Esophagus squamous epithelium (tissue), 5 donors: ENCODE measurements at places on chromosomes 3 and 15. TPM values are rescaled to one million over a fixed set of nuclear protein-coding genes. Genes with fewer than 3 reads are reported as not detected.

The MEX3B gene
- total RNA-seq = 0.57 TPM

DNA sequence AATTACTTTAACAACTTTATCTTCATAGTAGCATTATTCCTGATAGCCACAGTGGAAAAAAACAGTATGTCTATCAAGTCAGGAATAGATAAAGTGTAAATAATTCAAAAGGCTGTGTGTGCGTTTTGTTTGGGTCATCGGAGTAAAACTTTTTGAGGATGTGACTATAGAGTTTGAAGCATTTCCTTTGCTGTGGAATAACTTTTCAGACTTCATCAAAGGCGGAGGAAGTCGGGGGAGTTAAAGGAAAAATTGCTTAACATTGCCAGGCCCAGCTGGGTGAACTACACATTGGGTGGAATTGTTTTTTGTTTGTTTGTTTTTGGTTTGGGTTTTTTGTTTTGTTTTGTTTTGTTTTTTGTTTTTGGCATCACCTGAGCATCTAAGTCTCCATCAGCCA lies 70.4 kb upstream of the CRTC3 start:
- H3K4me3 ChIP-seq = no peak overlapping the region
- H3K4me1 ChIP-seq = peaks cover 40% of the 10 kb centered on the region
- DNase-seq = no peak
- no peak overlapping the region for H3K27ac ChIP-seq
- peaks cover 90% of the 10 kb centered on the region for H3K36me3 ChIP-seq
- H3K27me3 ChIP-seq = no peaks in the 10 kb centered on the region

- H3K4me1 ChIP-seq = peaks cover 10% of the 10 kb centered on the region
- DNase-seq = no peak
- H3K27ac ChIP-seq = peak overlapping the region; percentile 60
- H3K4me3 ChIP-seq = no peak overlapping the region
- H3K36me3 ChIP-seq = no peaks in the 10 kb centered on the region
These were observed 145.1 kb downstream of the EPHA6 start for GRCh38 chr3:96959474-96959873.

DNA sequence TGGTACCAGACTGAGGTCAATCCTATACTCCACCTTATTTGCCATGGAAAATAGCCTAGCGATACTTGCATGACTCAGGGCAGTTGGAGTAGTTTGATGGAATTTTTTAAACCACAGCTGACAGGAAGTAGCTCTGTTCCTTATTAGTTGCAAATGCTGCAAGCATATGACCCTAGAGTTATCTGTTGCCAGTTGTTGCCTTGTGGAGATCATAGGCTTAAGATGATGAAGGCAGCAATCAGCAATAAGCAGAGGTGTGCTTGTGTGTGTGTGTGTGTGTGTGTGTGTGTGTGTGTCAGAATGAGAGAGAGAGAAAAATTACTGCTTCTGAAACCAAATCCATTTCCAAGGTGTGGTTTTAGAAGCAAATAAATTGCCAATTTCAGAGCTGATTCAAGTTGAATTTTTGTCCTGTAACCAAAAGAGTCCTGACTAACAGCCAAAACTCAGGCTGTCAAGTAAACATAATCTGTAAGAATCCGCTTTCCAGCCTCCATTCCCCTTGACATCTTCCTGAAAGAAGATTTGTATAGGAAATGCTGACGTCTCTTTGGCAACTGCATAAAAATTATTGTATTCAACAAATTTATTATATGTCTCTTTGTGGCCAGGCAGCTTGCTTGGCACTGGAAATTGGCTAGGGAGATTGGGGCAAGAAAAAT lies 141.2 kb downstream of the SERPINI1 start:
- H3K4me3 ChIP-seq = no peak overlapping the region
- no peak for DNase-seq
- no peaks in the 10 kb centered on the region for H3K27me3 ChIP-seq

- H3K4me1 ChIP-seq = no peaks in the 10 kb centered on the region
- H3K36me3 ChIP-seq = no peaks in the 10 kb centered on the region
- DNase-seq = no peak
- no peaks in the 10 kb centered on the region for H3K27me3 ChIP-seq
These were observed 235.4 kb upstream of the RGMA start for GRCh38 chr15:93324186-93324975.

DNA sequence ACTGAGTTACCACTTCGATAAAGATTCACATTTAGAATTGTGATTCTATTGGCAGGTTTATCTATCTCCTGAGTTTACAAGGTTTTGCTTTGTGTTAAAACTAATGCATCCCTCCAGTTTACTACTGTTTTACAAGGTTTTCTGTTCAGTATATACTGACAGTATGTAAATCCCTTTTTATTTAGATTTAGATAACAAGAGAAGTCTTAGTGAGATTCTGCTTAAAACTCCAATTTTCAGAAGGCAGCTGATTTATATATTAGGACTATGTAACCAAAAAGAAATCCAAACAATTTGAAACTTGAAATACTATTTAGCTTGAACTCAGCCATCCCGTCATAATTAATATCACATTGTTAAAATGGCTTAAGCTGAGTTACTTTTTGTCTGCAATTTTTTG lies 619.2 kb downstream of the NAALADL2 start:
- H3K4me1 ChIP-seq = no peaks in the 10 kb centered on the region
- no peak for DNase-seq
- H3K27me3 ChIP-seq = no peaks in the 10 kb centered on the region

The ANKRD63 gene
- not detected for total RNA-seq

DNA sequence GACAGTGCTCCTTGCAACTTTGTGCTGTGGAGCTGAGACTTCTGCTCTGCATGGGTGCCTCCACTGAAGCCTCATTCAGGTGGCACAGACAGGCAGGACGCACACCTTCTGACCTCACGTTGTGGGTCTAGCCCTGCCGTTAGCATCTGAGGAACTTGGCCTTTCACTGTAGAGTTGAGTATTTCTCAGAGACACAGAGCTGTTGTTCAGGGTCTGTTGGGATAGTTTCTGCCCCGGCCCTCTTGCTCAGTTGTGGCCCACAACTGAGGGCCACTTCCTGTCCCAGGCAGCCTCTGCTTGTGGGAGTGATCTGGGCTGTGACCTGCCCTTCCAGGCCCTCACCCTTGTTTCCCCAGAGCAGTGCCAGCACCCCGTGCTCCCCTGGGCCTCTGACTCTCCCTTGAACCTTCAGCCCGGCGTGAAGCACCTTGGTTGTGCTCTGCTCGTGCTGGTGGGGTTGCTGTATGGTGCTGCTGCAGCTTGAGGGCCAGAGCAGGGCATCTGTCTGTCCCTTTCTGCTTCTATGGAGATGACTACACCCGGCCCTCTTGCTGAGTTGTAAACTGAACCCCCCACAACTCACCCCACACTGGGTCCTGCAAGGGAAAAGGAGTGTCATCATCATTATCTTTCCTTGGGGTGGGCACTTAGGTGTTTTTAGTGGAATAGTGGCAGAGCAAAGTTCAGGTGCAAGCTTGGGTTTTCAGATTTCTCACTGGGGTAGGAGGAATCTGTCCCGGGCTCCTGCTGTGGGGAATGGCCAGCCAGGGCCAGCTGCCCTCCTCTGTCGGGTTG lies 11.7 kb downstream of the BAHD1 start:
- H3K36me3 ChIP-seq = no peaks in the 10 kb centered on the region
- H3K27me3 ChIP-seq = no peaks in the 10 kb centered on the region
- H3K4me3 ChIP-seq = no peak overlapping the region
- DNase-seq = no peak
- H3K27ac ChIP-seq = no peak overlapping the region
- peaks cover 15% of the 10 kb centered on the region for H3K4me1 ChIP-seq

DNA sequence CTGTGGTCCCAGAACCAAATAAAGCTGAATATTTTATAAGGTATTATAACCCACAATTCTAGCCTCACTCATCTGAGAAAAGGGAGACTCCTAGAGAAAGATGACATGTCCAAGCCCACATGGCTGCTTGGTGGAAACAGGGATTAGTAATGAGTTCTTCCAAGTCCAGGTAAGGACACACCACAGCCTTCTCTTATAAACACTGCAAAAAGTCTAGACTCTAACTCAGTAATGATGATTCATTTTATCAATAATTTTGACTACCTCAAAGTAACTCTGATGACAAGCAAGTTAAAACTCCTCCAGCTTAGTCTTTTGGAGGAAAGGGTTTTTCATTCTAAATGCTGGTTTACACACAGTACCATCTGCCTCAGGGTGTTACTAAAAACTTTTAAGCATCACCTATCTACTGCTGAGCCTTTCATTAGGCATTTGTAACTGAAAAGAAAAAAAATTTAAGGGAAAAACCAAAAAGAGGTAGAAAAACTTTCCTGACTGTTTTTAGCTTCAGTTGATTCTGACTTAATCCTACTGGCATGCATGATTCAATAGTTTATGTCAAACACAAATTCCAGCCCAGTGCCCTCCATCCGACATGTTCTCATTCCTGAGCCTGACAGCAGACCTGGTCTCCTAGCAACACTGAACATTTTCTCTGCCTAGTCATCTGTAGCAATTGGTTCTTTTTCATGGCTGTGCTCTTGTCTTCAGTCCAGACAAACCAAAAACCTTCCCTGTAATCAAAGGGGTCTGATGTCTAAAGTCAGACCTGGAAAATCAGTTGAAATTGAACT lies 43.9 kb downstream of the P3H2 start:
- peaks cover 12% of the 10 kb centered on the region for H3K4me1 ChIP-seq
- no peak overlapping the region for H3K4me3 ChIP-seq
- H3K36me3 ChIP-seq = no peaks in the 10 kb centered on the region

GRCh38 chr3:12750658-12751071 lies 8.4 kb downstream of the TMEM40 start:
- H3K4me1 ChIP-seq = peaks cover 60% of the 10 kb centered on the region
- peak overlapping the region; percentile 24 for H3K27ac ChIP-seq
- H3K36me3 ChIP-seq = no peaks in the 10 kb centered on the region

- no peaks in the 10 kb centered on the region for H3K36me3 ChIP-seq
- DNase-seq = no peak
- no peaks in the 10 kb centered on the region for H3K27me3 ChIP-seq
- H3K4me3 ChIP-seq = no peak overlapping the region
- peaks cover 8% of the 10 kb centered on the region for H3K4me1 ChIP-seq
- no peak overlapping the region for H3K27ac ChIP-seq
These were observed 752.1 kb upstream of the ALCAM start for GRCh38 chr3:104614564-104614963.

GRCh38 chr15:47568030-47568429 lies 149.3 kb upstream of the SEMA6D start:
- no peaks in the 10 kb centered on the region for H3K27me3 ChIP-seq
- H3K27ac ChIP-seq = no peak overlapping the region
- H3K4me1 ChIP-seq = no peaks in the 10 kb centered on the region
- DNase-seq = no peak
- H3K36me3 ChIP-seq = no peaks in the 10 kb centered on the region
- no peak overlapping the region for H3K4me3 ChIP-seq

DNA sequence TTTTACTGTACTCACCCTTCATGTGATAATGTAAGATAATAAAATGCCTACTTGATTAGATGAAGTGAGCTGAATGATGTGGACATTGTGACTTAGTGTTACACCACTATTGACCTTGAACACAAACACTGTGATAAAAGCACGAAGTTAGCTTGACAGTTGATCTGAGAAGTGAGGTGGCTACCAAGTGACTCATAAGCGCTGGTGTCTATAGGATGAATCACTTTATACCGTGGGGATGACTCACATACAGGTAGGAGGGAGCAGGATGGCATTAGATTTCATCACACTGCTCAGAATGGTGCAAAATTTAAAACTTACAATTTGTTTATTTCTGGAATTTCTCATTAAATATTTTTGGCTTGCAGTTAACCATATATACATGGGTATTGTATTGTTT lies 174.7 kb upstream of the CNTN3 start:
- no peaks in the 10 kb centered on the region for H3K36me3 ChIP-seq
- H3K4me3 ChIP-seq = no peak overlapping the region
- no peak for DNase-seq
- no peaks in the 10 kb centered on the region for H3K4me1 ChIP-seq
- H3K27ac ChIP-seq = no peak overlapping the region
- no peaks in the 10 kb centered on the region for H3K27me3 ChIP-seq

GRCh38 chr3:40718209-40718608 lies 193.4 kb downstream of the ZNF621 start:
- H3K27ac ChIP-seq = no peak overlapping the region
- no peak overlapping the region for H3K4me3 ChIP-seq
- H3K4me1 ChIP-seq = peaks cover 6% of the 10 kb centered on the region

GRCh38 chr3:58383904-58384303 lies 49.7 kb downstream of the PDHB start:
- H3K27me3 ChIP-seq = no peaks in the 10 kb centered on the region
- H3K27ac ChIP-seq = no peak overlapping the region
- peaks cover 18% of the 10 kb centered on the region for H3K4me1 ChIP-seq
- peaks cover 15% of the 10 kb centered on the region for H3K36me3 ChIP-seq
- no peak for DNase-seq
- H3K4me3 ChIP-seq = no peak overlapping the region

DNA sequence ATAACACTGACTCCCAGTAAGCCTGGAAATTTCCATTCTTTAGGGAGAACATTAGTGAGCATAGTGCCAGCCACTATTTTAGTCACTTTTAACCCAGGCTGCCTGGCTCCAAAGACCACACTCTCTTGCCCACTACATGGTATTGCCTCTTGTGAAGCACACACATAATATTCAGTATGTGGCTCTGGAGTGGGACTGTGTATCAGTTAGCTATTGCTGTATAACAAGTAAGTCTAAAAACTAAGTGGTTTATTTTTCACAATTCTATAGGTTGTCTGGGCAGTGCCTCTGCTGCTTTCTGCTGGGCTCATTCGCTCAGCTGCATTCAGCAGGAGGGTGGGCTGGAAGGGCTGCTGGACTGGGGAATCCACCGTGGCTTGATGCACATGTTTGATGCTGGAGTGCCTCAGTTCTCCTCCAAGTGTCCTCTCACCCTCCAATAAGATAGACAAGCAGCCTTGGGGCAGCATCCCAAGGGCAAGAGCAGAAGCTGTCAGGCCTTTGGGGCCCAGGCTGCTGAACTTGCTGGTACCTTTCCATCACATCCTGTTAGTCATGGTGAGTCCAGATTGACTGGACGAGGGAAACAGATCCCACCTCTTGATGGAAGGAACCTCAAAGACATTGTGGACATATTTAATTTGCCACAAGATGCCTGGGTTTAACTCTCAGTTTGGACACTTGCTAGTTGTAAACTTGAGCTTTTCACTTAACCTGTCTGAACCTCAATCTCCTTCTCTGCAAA lies 66.6 kb upstream of the TLE3 start:
- no peaks in the 10 kb centered on the region for H3K27me3 ChIP-seq
- no peak for DNase-seq
- H3K4me1 ChIP-seq = no peaks in the 10 kb centered on the region
- no peak overlapping the region for H3K4me3 ChIP-seq

The LMOD3 gene
- total RNA-seq = under 0.01 TPM

The GRAMD2A gene
- 1.5 TPM for total RNA-seq

DNA sequence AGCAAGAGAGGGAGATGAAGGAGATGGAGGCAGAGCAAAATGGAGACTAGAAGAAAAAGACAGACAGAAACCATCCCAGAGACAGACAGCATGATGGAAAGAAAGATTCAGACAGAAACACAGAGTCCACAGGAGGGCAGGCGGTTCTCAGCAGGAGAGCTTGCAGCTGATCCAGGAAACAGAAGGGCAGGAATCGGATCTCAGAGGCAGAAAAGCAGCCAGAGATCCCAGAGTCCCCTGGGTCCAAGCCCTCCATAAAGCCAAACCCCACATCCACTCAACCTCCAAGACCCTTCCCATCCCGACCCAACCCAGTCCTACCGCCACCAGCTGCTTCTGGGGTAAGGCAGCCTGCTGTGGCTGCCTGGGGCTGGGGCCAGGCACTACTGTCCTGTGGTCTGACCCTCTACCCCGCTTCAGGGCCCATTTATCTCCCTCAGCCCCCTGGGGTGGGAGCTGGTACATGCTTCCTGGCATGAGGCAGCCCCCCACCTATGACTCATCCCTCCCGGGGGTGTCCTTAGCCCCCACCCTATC lies at the start of gene UCN2:
TSS of gene UCN2 (minus strand) at position 400 of the 537 bp plus-strand sequence. CDS start 657 bp downstream, outside the sequence.
- no peak within 1 kb of the TSS for H3K4me3 ChIP-seq
- peaks cover 32% of the 10 kb centered on the region for H3K36me3 ChIP-seq
- H3K27ac ChIP-seq = peak within 1 kb of the TSS; percentile 21
- peaks cover 51% of the 10 kb centered on the region for H3K4me1 ChIP-seq
- H3K27me3 ChIP-seq = no peaks in the 10 kb centered on the region
- DNase-seq = no peak

The PPP1R14D gene
- total RNA-seq = not detected
